ENCODE measurements at places on chromosomes 7 and 10.

DNA sequence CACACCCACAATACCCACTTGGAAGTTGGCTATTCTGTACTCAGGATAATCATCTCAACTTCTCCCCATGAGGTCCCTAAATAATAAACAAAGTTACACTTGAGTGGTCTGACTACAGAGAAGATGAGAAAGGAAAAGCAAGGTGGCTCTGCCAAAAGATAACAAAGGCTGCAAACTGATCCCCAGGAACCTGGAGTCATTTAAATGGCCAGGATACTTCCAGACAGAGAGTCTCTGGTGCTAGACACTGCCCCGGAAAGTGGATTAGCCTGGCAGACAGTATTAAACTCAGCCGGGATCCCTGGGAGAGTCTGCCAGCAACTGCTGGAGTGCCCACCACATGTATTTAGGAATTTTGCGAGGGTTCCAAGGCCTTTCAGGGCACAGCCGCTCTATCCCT, 93.7 kb downstream of the DGKI start:
- no peak for DNase-seq

- DNase-seq, result peak; percentile 11
Observed at GRCh38 chr7:46682836-46683624, 762.0 kb upstream of the IGFBP3 start.

GRCh38 chr10:82768040-82768439, 893.0 kb downstream of the NRG3 start:
- DNase-seq, result no peak

- no peak for DNase-seq
Observed at GRCh38 chr10:97336942-97337831, 2.7 kb upstream of the FRAT2 start.

- no peak for DNase-seq
Observed at GRCh38 chr10:128052696-128053095, 73.5 kb downstream of the MKI67 start.

DNA sequence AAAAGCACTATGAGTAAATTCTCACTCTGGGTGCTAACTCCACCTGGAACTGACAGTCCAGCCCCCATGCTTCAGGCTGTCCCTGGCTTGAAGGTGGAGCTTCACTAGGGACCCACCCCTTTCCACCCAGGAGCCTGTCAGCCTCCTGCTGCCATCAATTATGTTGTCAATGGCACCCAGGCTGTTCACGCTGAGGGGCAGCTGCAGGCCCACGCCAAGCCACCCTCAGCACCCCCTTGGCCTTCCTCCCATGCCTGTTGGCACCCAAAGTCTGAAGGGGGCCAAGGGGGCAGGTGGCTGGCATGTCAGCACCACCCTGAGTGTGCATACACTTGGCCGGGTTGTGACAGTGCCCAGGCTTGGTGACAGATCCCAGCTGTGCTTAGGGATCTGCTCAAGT, 149.3 kb downstream of the NXPH1 start:
- no peak for DNase-seq

- no peak for DNase-seq
Observed at GRCh38 chr7:16462431-16462889, 3.1 kb downstream of the SOSTDC1 start.

GRCh38 chr10:89479771-89480446, 55.5 kb downstream of the SLC16A12 start:
- DNase-seq, result no peak

DNA sequence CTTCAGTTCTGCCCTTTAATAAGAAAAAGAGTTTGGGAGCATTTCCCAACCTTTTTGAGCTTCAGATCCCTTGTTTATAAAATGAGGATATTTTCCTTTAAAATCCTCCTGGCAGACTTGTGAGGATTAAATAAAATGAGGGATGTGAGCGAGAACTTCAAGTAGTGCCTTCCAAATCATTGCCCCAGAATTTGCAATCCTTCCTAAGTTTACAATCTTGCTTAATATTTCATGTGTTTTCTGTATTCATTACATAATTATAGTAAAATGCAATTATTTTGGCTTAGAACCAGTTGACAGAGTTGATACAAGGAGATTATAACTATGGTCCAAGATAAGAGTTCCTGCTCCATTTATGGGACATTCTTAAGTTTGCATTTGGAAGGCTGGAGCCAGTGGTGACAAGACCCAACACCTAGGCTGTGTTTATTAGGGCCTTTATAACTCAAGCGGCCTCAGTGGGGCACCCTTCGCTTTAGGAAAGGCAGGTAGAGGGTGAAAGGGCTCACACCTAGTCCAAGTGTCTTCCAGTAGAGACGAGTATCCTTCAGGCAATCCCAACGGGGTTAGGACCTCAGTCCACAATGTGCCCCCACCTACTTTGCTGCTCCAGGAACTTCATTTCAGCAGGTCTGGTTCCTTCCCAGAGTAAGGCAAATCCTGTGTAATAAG, 317.5 kb downstream of the WDR11 start:
- no peak for DNase-seq

DNA sequence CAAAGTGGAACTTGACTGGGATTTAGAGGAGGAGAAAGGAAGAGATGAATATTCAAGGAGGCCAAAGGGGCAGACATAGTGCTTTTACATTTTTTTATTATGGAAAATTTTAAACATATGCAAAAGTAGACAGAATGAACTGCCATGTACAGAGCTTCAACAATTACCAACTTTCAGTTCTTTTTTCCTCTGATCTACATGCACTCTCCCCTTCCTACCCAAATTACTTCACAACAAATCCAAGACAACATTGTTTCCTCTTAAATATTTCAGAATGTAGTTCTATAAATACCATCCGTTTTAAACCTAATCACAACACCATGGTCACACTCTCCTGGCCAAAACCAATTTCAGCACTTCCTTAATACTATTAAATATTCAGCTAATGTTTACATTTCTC, 83.5 kb upstream of the FZD1 start:
- DNase-seq, result no peak

DNA sequence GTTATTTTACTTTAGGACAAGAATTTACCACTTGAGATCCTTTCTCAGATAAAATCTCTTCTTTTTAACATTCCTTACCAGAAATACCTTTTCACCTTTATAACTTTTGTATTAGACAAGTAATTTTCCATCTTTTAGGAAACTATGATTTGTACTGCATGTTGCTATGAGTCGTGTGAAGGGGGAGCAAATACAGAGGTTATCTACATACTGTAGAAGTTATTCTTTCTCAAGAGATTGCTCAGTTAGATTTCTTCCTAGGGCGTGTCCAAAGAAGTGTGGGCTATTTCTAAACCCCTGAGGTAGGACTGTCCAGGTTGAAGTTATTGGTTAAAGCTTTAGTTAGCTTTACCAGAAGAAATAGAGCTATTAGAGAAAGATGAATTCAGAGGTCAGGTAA, 30.2 kb upstream of the ARHGAP12 start:
- DNase-seq, result no peak

- DNase-seq, result no peak
Observed at GRCh38 chr7:151107882-151108281, 21.6 kb downstream of the AGAP3 start.

GRCh38 chr10:104297697-104298660, 29.0 kb downstream of the GSTO2 start:
- DNase-seq, result peak; percentile 94
